ENCODE measurements at places on chromosomes 7 and 10.

GRCh38 chr10:6187278-6187677, 15.5 kb upstream of the PFKFB3 start:
- no peak for DNase-seq

DNA sequence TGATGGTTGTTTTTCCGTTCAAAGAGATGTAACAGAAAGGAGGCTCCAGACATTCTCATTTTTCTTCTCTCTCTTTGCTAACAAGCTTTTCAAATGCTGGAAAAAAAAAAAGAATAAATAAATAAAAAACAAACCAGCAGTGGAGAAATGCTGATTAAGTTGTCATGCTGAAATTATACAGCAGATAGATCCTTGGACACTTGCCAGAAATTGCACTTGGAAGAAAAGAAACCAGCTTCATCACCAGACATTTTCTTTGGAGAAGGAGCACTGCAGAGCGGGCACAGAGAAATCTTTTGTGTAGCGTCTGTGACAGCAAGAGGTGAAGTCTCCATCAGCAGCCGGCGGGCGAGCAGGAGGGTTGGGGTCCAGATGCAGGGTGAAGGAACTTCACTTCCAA, 55.8 kb downstream of the CLRN3 start:
- DNase-seq: no peak

GRCh38 chr7:149307775-149308501, 45.9 kb downstream of the ZNF783 start:
- no peak for DNase-seq

- no peak for DNase-seq
These were observed 148.5 kb downstream of the ARHGAP22 start for GRCh38 chr10:48456361-48456804.

- DNase-seq: no peak
These were observed 69.9 kb downstream of the SNX13 start for GRCh38 chr7:17870406-17870805.

DNA sequence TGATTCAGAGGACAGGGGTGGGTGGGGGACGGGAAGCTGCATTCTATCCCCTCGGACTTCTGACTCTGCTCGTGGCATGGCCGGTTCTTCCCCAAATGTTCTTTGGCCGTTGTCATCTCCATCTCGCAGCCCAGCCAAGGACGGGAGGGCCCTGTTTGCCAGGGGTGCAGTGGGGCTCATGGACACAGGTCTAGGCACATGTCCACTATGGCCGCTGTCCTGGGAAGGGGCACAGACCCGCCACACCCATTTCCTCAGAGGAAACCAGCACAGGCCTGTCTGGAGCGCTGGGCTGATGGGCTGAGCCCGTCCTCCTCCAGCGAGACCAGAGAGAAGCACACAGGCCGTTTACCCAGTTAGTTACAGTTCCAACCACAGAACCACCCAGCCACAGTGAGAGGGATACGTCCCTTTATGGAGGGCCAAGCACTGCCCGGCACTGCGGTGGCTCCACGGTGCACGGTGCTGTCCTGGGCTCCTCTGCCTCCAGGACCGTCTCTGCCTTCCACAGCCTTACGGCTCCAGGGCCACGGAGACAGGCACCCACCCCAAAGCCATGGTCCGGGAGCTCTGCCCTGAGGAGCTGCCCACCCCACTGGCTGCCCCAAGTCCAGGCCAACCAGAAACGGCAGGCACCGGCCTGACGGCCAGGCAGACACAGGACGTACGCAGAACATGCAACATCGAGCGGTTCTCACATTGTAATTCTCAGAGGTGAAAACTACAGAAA, 20.2 kb downstream of the DPYSL4 start:
- no peak for DNase-seq

All from HEK293T (cell line).